ENCODE measurements at places on chromosomes 4 and X. TPM values are rescaled to one million over a fixed set of nuclear protein-coding genes. Genes with fewer than 3 reads are reported as not detected.

DNA sequence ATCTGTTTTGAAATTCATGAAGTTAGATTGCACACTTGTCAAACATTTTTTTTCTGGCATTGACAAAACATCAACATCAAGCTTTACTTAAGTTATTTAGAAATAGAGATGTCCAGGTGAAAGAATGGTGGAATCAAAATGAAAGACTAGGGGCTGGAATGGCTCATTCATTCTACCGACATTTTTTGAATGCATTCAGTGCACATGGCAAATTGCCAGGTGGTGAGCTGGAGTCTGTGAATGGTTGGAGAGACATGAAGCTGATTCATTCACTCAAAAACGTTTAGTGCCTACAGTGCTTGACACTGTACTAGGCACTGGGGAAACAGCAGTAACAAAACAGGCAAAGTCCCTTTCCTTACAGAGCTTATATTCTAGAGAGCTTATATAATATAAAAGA, 292.4 kb downstream of the PPP1R2C start:
- no peak for DNase-seq

Gene MSANTD1
- total RNA-seq, result 5.9 TPM

- DNase-seq, result no peak
Measured at GRCh38 chr4:156983366-156983765, 11.8 kb upstream of the PDGFC start.

- DNase-seq, result no peak
Measured at GRCh38 chr4:117491516-117491915, 406.1 kb upstream of the TRAM1L1 start.

DNA sequence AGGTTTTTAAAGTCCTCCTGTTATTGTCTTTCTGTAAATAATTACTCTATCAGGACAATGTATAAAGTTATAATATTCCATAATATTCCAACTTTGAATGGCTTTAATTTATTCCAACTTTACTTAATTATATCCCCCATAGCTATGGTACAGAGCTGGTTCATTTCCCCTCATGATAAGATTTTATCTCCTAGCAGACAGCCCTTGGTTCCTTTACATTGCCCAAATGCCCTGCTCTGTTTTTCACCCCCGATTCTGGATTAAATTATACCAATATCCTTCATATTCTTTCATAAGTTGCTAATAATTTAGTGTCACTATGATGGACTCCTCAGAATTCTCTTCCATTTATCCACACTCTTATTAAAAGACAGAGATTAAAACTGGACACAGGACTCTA, 340.5 kb downstream of the MAPK10 start:
- DNase-seq, result no peak
